ENCODE measurements at places on chromosomes 4 and X.

DNA sequence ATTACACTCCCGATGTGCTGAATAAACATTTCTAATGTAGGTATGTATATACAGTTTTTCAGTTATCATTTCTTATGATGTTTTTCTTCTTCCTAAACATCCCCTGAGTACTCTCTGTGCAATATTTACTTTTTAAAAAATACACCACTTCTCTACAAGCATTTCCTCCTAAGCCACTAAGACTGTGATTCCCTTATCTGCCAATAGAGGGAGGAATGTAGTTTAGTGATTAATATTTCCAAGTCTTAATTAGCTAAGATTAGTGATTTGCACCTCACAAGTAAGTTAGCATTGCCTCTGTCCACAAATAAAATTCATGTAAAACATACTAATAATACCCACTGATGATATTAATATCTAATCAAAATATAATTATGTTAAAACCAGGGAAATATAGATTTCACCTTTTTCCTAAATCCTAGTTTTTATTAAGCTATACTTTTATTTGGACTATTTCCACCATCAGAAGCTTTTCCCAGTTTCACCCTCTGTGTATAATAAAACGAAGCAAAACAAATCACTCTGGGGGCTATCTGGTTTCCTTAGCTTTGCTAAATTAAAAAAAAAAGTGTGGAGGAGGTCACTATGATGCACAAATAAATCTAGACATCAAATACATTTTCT is 909.1 kb downstream of the FAT4 start:
- no peak for DNase-seq

GRCh38 chrX:24277405-24277804 is 36.5 kb downstream of the SUPT20HL2 start:
- DNase-seq = no peak

DNA sequence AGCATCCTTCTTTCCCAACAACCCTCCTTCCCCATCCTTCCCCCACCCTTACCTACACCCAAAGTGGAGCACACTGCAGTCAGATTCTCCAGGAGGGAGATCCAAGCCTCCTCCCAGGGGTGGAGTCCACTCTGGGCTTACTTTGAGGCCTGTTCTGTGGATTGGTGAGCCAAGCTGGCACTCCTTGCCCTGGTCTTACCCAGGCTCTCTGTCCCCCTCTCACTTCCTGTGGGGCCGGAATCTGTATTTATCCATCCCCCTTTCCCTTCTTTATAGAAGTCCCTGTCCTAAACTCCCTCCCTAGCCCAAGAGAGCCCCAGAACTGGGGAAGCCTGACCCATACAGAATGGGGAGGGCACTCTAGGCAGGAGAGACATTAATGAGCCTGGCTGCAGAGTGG is 3.2 kb upstream of the TSPYL2 start:
- DNase-seq = no peak

- DNase-seq = no peak
These were observed 1.3 kb upstream of the PDHA1 start for GRCh38 chrX:19342331-19342906.

DNA sequence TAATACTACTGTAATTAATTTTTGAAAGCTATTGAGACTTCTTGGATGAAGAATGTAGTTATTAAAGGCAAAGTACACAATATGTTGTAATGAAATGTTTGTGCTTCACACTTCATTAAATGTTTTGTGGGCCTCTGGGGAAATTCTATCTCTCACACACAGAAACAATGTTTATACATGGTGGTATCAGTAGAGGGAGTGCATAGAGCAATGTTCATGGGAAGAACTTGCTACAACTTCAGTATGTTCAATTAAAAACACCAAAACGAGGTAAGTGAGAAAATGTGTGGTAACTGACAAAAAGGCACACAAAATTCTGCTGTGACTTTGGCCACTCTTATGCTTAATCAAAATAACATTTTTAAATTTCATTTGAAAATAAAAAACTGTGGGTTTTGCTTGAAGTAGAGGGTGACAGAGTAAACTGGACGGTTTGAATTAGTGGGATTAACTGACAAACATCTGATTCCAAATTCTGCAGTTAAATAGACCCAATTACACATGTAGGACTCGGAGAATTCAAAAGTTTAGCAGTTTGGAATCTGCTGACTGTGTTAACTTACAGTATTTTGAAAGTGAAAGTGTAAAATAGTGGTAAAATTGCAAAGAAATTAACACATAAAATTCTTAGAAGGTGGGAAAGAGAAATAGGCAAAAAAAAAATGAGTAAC is 111.4 kb upstream of the TTC29 start:
- DNase-seq = no peak

DNA sequence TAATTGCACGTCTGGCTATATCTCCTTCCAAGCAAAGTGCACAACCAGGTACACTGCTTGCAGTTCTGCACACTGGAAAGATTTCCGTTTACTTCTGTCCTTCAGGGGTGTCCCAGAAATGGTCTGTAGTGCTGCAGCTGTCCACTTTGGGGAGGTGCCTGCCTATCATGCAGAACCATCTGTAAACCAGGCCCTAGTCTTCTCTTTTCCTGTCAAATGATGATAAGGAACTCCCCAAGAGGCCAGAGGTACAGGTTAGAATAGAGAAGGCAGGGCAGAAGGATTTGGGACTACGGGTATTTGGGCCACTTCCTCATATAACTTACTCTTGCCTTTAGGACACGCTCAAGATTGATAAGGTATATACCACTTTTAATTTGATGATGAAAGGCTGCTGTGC is 746.9 kb downstream of the FAT4 start:
- DNase-seq = no peak

- no peak for DNase-seq
These were observed 236.2 kb upstream of the NUDT6 start for GRCh38 chr4:123158576-123158975.

- DNase-seq = no peak
These were observed 50.1 kb downstream of the RXFP1 start for GRCh38 chr4:158571736-158572135.
